Stimulated activated CD8-positive, alpha-beta memory T cell treated with anti-CD3 and anti-CD28 coated beads, Interleukin-15, amount 100 ng/mL, for 4 hours (primary cell): ENCODE measurements at places on chromosomes 4 and X.

- no peak for DNase-seq
Measured at GRCh38 chr4:123299212-123299691, 97.3 kb upstream of the SPRY1 start.

DNA sequence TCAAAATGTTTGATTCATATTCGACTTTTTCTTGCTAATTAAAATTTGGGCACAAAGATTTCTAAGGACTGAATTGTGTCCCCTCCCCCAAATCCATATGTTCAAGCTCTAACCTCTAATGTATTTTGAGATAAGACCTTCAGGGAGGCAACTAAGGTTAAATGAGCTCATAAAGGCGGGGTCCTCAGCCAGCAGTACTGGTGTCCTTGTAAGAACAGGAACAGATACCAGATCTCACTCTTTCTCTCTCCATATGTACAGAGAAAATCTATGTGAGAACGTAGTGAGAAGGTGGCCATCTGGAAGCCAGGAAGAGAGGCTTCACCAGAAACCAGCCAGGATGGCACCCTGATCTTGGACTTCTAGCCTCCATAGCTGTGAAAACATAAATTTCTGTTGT is 116.9 kb downstream of the VEGFC start:
- no peak for DNase-seq

GRCh38 chr4:138562544-138562991 is 320.4 kb upstream of the SLC7A11 start:
- DNase-seq, result no peak

GRCh38 chr4:96675896-96676295 is 836.0 kb downstream of the PDHA2 start:
- no peak for DNase-seq

- no peak for DNase-seq
Measured at GRCh38 chrX:19130628-19131027, 8.4 kb upstream of the ADGRG2 start.
